Activated CD8-positive, alpha-beta memory T cell treated with anti-CD3 and anti-CD28 coated beads for 1 hour (primary cell): ENCODE measurements at places on chromosomes 3 and 15.

DNA sequence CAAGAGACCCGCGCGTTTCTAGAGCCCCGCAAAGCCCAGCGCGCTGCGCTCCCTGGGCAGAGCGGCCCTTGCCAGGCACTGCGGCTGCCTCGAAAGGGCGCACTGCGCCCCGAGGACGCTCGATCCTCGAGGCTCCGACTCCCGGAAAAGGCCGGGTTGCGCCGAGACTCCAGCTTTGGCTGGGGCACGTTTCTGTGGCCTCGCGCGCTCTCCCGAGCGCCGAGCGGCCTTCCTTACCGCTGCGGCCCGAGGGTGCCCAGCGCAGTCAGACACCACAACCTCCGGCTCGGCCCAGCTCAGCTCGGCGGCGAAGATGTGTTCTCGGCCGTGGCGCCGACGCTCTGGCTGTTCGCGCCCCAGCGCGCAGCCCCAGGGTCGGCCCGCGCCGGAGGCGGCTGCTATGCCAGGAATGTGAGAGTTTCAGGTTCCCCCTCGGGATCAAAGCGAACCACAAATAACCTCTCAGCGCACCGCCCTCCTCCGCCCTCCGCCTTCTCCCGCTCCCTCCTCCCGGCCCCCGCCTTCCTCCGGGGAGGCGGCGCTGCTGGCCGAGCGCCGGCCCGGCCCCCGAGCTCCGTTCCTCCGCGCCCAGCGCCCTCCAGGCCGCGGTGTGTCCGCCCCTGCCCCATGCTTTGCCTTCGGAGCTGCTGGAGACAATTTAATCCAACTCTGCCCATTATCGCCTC is at the start of gene AMOTL2:
Gene AMOTL2 (minus strand): TSS at position 343 of the 686 bp plus-strand sequence. CDS start 3,014 bp downstream, outside the sequence.
- DNase-seq: no peak

DNA sequence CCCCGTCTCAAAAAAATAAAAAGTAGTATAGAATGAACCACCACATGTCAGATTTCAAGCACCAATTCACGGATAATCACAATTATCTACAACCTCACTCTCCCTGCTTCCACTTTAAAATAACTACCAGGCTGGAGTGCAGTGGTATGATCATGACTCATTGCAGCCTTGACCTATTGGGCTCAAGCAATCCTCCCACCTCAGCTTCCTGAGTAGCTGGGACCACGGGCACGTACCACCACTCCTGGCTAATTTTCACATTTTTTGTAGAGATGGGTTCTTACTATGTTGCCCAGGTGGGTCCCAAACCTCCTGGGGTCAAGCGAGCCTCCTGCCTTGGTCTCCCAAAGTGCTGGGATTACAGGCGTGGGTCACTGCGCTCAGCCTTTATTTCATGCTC is 38.1 kb upstream of the LDHAL6B start:
- no peak for DNase-seq

- no peak for DNase-seq
Measured at GRCh38 chr15:91368611-91369010, 268.6 kb downstream of the SV2B start.

DNA sequence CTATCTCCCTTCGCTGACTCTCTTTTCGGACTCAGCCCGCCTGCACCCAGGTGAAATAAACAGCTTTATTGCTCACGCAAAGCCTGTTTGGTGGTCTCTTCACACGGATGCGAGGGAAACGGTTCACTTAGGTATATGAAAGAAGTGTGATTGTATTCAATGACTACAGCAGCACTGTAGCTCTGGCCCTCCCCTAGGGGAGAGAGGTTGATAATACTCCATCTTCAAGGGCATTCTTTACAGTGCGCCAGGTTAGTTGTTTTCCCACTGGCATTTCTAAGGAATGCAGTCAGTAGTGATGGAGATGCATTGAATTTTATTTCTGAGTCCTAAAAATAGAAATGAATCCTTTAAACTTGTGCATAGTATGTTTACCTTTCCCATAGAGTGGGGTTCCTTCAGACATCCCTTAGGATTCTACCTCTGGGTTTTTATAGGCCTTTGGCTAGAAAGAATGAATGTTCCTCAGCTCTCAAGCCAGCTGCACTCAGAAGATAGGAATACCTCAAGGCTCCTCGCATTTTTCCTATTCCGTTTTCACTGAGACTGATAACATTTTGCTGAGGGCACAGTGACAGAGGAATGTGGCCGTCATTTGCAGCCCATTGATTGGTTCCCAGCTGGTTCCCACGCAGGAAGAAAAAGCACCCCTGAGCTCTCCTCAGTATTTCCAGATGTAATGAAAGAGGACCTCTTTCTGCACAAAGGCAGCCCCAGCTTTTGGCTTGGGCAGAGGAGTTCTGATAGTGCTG is 131.8 kb upstream of the C2CD4B start:
- no peak for DNase-seq

DNA sequence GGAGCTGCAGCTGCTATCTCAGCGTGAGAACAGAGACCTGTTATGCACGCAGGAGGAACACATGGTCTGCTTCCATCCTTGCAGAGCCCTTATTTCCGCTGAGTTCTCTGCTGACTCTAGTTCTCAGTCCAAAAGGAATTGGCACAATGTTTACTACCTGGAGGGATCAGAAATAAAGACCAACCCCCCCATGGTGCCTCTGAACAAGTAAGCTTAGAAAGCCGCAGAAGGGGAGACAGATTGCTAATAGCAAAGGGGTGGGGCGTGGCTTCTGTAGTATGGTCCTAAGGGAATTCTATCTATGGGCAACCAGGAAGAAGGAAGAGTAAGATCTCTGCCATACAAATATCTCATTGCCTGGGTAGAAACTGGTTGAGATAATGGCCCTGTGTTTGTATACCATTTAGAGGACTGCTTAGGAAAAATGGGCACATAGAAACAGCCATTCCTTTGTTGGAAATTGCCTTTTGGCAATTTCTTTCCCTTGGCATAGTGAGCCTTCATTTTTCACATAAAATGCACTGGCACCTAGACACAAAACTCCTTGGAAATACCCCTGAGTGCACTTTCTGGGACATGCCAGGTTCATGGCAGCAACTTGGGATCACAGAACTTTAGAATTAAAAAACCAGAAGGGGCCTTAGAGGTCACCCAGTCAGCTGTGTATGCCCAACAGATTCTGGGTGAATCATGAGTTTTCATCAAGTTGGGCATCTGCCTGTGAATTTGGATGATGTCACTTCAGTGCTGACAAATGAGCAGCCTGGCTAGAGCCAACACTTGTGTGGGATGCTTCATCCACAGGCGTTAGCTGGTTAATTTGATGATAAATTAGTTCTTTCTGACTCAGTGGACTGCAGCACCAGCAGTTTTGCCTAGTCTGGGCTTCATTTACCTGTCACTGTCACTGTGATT is 57.4 kb upstream of the STXBP5L start:
- no peak for DNase-seq

GRCh38 chr3:33915796-33916546 is 117.5 kb downstream of the PDCD6IP start:
- DNase-seq: no peak

DNA sequence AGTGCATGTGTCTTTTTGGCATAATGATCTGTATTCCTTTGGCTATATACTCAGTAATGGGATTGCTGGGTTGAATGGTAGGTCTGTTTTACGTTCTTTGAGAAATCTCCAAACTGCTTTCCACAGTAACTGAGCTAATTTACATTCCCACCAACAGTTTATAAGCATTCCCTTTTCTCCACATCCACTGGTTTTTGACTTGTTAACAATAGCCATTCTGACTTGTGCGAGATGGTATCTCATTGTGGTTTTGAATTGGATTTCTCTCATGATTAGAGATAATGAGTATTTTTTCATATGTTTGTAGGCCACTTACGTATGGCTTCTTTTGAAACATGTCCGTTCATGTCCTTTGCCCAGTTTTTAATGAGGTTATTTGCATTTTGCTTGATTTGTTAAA is 117.7 kb downstream of the CHCHD4 start:
- no peak for DNase-seq
